T-helper 22 cell (primary cell): ENCODE measurements at places on chromosomes 5 and 9.
A peak's percentile ranks its signal among the peaks of the same experiment; 100 is the strongest.

DNA sequence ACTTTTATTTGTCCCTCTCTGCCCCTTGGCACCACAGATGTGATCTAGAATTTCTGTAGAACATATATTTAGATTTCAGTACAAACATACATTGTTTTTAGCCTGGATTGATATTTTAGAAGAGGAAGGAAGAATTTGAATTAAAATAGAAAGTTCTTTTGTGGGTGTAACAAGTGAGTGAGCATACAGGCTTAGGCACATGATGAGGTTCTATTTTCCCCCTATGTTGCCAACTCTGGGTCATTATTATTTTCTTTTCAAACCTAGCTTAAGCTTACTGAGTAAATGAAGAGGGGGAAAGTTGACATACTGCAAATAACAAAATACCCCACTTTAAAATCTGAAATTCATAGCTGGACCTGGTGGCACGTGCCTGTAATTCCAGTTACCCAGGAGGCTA is 102.9 kb downstream of the GCNT1 start:
- no peak for DNase-seq

DNA sequence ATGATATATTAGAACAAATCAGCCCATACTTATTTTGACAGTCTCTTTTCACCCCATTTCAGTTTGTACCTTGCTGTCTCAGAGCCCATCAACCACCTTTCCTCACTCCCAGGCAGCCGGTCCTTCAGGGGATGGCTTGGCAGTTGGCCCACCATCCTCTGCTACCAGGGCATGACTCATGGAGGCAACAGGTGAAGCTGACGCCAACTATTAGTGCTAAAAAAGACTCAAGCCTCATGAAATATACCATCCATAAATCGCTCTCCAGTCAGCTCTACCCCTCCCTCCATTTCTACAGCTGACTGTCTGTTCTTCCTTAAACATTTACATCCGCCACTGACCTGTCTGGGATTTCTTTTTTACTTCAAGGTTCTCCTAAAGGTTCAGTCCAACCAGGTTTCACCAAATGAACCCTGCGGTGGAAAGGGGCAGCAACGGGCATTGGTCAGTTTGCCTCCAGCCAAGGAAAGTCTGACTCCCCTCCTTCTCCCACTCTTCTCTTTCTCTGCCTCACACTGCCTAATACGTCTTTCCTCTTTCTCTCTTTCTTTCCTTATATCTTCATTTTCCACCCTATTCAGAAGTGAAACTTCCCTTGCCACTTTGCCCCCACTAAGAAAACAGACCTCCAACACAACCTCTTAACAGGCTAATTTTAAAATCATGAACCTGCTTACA is 439.1 kb downstream of the RAB3C start:
- no peak for DNase-seq

- DNase-seq: no peak
These were observed 124.8 kb upstream of the CCNG1 start for GRCh38 chr5:163312598-163312997.

DNA sequence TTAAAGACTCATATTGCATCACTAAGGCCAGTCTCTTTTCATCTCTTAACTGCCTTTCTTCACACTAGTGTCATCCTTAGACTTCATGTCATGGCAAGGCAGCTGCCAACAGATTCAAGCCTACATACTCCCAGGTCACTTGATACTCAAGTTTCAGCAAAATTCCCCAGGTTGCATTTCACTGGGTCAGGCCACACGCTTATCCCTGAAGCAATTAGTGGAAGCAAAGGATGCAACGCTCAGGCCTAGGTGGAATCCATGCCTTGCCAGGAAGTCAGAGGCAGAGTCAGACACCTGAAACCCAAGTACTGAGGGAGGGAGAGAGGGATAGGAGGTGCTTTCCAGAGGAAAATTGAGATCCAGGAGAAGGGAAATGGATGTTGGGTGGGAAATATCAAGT is 28.9 kb downstream of the YIPF5 start:
- DNase-seq: no peak

- DNase-seq: no peak
These were observed 4.4 kb downstream of the LRRC8A start for GRCh38 chr9:128886211-128886891.

DNA sequence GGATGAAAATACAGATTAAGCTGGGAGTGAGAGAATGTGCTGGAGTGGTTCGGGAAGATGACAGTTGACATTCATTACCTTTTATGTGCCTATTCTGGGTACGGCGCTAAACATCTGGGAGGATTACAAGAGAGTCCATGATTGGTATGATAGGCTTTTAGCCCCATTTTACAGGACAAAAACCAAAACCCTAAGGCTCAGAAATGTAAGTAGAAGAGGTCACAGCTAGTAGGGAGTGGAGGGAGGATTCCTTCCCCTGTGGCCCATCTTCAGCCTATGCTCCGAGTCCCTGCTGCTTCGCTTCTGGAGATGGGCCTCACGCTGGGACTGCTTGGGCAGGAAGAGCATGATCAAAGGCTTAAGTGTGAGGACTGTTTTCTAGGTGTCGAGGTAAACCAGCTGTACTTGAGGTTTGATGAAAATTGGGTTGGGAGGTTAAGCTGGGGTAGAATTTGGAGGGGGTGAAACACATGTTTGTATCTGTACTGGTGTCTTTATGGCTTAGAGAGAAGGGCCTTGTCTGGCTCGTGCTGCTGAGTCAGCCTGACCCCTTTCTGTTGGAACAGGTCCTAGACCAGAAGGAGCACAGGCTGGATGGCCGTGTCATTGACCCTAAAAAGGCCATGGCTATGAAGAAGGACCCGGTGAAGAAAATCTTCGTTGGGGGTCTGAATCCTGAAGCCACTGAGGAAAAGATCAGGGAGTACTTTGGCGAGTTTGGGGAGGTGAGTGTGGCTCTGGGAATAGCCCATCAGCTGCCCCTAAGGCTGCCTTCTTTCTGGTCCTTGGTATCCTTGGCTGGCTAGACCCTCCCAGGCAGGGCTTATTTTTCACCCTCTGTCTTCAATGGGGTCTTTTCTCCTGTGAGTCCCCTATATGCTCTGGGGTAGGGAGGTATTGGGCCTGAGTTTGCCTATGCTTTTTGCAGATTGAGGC is 2.1 kb downstream of the HNRNPAB start:
- DNase-seq: no peak

GRCh38 chr9:21993893-21994555 is at the start of gene CDKN2A:
Gene CDKN2A, minus strand, starts transcription at chr9:21994392.
- DNase-seq: peak; percentile 30

- DNase-seq: no peak
These were observed 26.3 kb upstream of the CCDC112 start for GRCh38 chr5:115322729-115323128.

GRCh38 chr9:114405294-114406034 is 17.7 kb upstream of the AKNA start:
- DNase-seq: peak; percentile 51

DNA sequence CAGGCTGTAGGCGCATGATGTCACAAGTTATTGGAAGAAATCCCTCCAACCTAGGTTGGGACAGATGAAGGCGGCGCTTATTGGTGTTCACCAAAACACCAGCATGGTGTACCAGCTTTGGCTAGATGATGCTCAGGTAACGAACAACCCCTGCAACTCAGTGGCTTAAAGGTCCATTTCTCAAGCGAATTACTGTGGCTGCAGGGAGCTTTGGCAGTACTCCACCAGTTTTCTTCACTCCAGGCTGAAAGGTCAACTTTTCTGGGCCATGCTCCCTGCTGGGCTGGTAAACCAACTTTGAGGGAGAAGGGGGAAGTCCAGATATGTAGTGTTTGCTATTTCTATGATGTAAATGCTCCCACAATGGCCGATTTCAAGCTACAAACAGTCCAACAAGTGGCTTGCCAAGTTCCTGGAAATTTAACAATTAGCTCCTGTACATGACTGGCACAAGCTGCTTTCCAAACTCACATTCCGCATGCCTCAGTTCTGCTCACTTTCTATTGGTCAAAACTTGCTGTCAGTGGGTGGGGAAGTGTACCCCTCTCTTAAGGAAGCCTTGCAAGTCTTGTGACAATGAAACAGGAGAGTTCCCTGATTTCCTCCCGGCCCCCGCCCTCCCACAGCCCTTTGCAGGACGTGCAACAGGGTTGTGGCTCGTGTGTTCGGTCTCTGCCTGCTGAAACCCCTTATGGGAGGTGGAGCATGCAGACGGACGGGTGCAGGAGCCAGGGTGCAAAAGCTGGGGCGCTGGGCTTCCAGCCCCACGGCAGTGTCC is 588 bp upstream of the ZBED3 start:
- no peak for DNase-seq

GRCh38 chr5:119316906-119317305 is 38.9 kb upstream of the TNFAIP8 start:
- DNase-seq: no peak

DNA sequence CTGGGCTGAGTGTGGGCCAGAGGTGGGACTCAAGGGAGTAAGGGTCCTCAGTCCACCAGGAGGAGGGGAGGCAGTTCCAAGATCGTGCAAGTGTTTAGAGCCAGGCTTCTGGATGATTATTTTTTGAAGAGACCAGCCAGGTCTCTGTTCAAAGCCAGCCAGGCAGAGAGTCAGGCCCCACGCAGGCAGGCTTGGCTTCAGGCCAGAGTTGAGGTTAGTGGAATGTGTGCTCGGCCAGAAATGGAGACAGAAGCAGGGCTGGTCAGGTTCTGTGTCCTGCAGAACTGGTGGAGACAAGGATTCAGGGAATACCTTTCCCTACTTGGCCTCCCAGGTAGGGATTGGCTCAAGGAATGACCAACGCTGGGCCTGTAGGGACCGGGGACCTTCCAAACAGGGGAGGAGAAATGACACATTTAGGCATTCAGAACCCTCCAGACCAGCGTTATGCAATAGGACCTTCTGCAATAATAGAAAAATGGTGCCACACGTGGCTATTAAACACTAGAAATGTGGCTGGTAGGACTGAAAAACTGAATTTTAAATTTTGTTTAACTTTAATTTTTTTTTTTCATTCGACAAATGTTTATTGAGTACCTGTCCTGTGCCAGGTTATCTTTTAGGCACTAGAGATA is 106.2 kb downstream of the CMYA5 start:
- no peak for DNase-seq

DNA sequence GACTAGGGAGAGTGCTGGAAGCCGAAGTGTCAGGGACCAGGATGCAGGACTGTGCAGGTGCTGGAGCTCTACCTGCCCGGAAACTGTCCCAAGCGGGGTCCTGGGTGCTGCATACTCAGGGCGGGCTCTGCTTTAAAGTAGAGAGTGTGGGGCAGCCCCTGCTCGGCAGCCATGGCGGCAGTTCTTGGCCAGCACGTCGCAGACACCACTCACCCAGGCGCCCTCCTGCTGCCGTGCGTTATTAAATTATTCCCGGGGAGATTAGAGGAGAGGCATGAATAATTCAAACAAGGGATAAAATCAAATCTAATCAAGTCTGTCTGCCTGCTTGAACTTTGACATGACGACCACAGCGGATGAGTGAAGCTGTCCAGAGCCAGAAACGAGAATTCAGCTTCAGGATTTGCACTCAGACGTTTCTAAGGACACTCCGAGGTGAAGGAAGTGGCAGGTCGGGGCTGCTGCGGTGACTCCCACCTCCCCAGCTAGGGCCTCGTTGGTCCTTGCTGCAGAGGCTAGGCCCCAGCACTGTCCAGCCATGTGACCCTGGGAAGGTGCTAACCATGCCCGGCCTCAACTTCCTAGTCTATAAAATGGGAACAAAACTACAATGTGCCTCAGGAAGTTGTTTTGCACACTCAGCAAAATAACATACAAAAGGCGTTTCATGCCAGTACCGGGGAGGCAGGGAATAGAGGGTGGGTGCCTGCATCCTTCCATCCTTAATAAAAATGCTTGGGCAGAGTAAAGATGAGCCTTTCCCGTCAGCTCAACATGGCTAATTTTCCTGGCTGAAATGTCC is 91.3 kb upstream of the ADAMTS2 start:
- DNase-seq: no peak

- DNase-seq: no peak
These were observed 36.2 kb upstream of the POU5F2 start for GRCh38 chr5:93777620-93778019.

GRCh38 chr9:98775831-98776441 is 20.4 kb downstream of the ANKS6 start:
- DNase-seq: no peak

- DNase-seq: no peak
These were observed 14.3 kb upstream of the MARCHF6 start for GRCh38 chr5:10339058-10339811.

DNA sequence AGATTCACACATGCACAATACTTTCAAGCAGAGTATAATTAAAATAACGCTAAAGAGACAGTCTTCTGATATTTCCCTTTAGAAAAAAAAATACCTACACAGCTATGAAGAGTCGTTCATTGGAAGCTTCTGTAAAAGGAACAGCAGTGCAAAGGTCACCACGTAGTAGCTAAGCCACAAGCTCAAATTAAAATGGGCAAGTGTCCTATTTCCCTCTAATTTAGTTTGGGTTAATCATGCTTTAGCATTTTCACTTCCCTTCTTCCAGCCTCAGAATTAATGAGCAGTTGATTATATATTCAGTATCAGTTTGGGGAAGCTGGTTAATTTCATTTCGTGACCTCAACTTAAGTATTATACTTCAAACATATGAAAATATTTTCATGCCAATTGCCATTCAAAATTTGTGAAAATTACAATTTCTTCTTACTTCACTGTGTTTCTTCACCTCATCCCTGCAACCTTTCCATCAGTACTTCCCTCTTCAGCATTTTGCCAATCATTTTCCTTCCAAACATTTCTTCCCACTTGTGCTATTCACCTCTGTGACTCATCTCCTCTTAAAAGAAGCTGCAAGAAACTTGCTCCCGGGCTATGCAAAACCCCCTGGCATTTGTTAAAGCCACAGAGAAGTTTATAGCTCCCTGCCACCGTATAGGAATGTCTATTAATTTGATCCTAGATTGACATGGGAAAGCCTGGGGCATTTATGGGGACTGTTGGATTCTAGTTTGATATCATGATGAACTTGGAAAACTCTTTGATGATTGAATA is 83.0 kb downstream of the DMRTA1 start:
- no peak for DNase-seq

- DNase-seq: no peak
These were observed 962 bp upstream of the TXN start for GRCh38 chr9:110257097-110257841.

GRCh38 chr5:57642066-57642465 is 159.5 kb upstream of the ACTBL2 start:
- DNase-seq: no peak

DNA sequence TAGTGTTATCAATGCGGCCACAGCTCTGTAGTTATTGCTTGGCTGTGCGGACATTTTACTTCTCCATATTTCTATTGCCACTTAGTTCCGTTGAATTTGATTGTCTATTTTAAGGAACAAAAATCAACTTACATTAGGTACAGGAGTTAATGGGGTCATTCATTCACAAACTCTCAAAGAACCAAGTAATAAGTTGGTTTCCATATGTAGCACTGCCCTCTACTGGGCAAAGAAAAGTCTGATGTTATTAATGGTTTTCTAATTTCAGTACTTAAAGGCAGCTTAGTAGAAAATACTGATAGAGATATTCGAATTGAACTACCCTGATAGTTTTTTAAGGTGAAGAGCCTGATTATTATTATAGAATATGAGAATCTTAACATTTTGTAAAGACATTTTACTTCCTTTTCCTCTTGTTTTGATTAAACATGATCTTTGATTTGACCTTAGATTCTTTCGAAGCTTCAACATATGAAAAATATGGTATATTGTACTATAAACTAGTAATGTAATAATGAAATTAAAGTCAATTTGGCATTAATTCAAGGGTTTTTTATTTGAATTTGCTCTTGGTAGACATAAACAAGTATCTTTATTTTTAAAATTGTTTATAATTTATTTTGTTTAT is 119.5 kb upstream of the CTNND2 start:
- DNase-seq: no peak
